ENCODE measurements at places on chromosomes 16 and 17. TPM values are rescaled to one million over a fixed set of nuclear protein-coding genes. Genes with fewer than 3 reads are reported as not detected.

The FNDC8 gene
- not detected for total RNA-seq

GRCh38 chr17:76667786-76668453, 24.4 kb upstream of the ST6GALNAC1 start:
- no peaks in the 10 kb centered on the region for H3K4me1 ChIP-seq
- no peak overlapping the region for H3K4me3 ChIP-seq
- H3K27ac ChIP-seq, result no peak overlapping the region
- no peaks in the 10 kb centered on the region for H3K36me3 ChIP-seq

The MFAP4 gene
- 149 TPM for total RNA-seq

DNA sequence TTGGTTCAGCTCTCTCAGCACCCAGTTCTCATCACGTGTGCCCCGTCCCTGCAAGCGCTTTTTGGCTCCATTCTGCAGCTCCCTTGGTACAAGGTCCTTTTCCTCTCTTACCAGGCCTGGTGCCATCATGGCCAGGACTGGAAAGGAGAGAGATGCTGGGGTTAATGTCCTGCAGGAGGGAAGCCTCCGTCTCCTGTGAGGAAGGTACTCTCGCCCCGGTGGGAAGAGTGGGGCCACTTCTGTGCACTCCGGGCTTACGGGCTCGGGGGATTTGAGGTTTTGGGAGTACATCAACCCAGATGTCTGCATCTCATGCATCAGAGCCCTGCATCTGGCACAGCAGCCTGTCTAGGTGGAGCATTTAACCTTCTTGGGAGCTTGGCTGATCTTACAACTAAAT, 10.1 kb downstream of the CTRB2 start:
- H3K27ac ChIP-seq, result no peak overlapping the region
- no peaks in the 10 kb centered on the region for H3K4me1 ChIP-seq
- H3K4me3 ChIP-seq, result no peak overlapping the region
- no peak for DNase-seq
- H3K27me3 ChIP-seq, result no peaks in the 10 kb centered on the region
- no peaks in the 10 kb centered on the region for H3K36me3 ChIP-seq

GRCh38 chr16:54504372-54504771, 217.8 kb upstream of the IRX3 start:
- H3K27ac ChIP-seq, result no peak overlapping the region
- no peak for DNase-seq
- H3K4me3 ChIP-seq, result no peak overlapping the region
- no peaks in the 10 kb centered on the region for H3K4me1 ChIP-seq
- no peaks in the 10 kb centered on the region for H3K36me3 ChIP-seq
- H3K27me3 ChIP-seq, result no peaks in the 10 kb centered on the region

GRCh38 chr17:2852221-2852620, 56.0 kb downstream of the RAP1GAP2 start:
- peaks cover 8% of the 10 kb centered on the region for H3K4me1 ChIP-seq
- peak overlapping the region; percentile 69 for H3K27ac ChIP-seq
- no peaks in the 10 kb centered on the region for H3K36me3 ChIP-seq
- H3K4me3 ChIP-seq, result no peak overlapping the region
- H3K27me3 ChIP-seq, result no peaks in the 10 kb centered on the region
- DNase-seq, result no peak

GRCh38 chr17:14351493-14351892, 50.6 kb downstream of the HS3ST3B1 start:
- no peak overlapping the region for H3K4me3 ChIP-seq
- H3K27ac ChIP-seq, result no peak overlapping the region
- DNase-seq, result no peak
- no peaks in the 10 kb centered on the region for H3K27me3 ChIP-seq
- no peaks in the 10 kb centered on the region for H3K36me3 ChIP-seq

The SPEM1 gene
- total RNA-seq, result not detected

DNA sequence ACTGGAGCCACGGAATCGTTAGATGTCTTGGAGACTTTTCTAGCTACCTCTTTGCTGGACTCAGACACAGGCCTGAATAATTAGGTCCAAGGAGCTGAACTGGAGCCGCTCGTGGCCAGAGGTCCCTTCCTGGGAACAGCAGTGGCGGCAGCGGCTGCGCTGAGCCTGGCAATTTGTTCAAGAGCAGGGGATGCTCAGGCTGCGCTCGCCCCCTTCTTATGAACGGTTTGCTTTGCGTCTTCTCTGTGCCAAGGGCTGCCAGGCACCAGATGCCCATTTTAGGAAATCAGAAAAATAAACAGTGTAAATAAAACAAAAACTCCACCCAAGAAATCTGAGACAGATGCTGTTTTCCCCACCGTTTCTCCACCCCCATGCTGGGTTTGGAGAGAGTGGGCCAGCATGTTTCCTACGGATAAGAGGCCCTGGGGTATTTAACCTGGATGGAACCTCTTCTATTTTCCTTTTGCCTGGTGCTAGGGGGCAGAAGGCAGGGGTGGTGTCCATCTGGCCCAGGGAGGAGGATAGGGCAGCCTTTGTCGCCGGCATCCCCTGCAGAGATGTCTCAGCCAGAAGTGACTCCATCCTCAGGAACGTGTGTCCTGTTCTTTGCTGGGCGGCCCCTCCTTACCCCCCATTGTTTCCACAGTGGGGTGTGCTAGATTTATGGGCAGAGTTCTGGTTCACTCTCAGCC, 163.4 kb downstream of the SEC14L1 start:
- no peaks in the 10 kb centered on the region for H3K36me3 ChIP-seq
- H3K4me1 ChIP-seq, result no peaks in the 10 kb centered on the region
- H3K27ac ChIP-seq, result no peak overlapping the region
- DNase-seq, result no peak
- no peak overlapping the region for H3K4me3 ChIP-seq
- H3K27me3 ChIP-seq, result no peaks in the 10 kb centered on the region

- H3K4me1 ChIP-seq, result peaks cover under 1% of the 10 kb centered on the region
- H3K4me3 ChIP-seq, result no peak overlapping the region
- H3K27ac ChIP-seq, result no peak overlapping the region
- no peaks in the 10 kb centered on the region for H3K27me3 ChIP-seq
- DNase-seq, result no peak
Observed at GRCh38 chr16:90012991-90013745, 6.1 kb downstream of the DBNDD1 start.

The HOXB3 gene
- total RNA-seq, result 24.7 TPM

The RNF222 gene
- total RNA-seq, result not detected

Data from uterus (tissue), 4 donors.